ENCODE measurements at places on chromosomes 3 and 15.

GRCh38 chr3:134353171-134353825 is 20.9 kb downstream of the AMOTL2 start:
- DNase-seq, result no peak

DNA sequence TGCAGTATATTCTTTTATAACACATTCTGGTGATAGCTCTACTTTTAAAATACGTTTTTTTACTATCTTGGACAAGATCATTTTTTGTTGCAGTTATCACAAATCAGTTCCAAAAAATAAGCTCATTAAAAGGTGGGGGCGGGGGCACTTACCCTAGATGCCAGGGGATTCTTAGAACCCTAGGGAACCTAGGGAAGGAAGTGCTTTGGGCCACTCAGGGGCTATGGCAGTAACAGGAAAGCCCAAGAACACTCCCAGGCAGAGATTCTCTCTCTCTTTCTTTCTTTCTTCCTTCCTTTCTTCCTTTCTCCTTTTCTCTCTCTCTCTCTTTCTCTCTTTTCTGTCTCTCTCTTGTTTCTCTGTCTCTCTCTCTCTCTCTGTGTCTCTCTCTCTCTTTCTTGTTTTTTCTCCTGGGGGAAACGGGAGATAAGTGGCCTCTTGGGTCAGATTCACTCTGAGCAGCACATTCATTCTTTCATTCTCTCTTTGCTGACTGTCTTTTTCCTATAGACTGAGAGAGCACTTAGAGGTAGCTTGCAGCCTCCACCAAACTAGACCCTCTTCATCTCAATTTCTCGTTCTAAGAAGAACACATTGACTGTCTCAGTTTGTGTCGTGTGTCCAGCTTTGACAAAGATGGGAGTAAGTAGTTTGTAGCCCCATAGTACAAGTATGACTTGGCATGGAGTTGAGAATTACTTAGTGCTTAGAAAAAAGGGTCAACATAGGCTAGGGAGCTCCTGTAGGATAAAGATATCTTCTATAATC is 16.6 kb downstream of the SCAANT1 start:
- DNase-seq, result no peak

- DNase-seq, result peak; percentile 14
Observed at GRCh38 chr3:123297627-123297899, 95.8 kb downstream of the SEC22A start.

GRCh38 chr3:9623148-9623547 is 26.2 kb upstream of the MTMR14 start:
- DNase-seq, result no peak

DNA sequence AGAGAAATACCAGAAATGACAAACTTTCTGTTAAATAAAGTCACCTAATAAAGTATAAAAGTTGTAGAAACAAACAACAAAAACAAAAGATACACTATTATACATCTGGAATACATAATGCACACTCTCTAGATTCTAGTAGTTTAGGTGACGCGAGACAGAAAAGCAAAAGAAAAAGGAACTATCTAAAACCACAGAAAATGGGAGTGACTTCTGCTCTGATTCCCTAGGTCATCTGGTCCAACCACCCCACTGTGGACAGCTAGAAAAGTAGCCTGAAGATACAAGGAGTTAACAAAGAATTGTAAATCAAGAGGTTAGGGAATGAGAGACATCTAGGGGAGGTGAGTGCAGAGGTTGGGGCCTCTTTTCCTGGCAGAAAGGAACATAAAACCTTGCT is 39.1 kb downstream of the DHX36 start:
- DNase-seq, result no peak

GRCh38 chr15:93135997-93136397 is 47.0 kb upstream of the RGMA start:
- no peak for DNase-seq

GRCh38 chr3:44795197-44795596 is 33.6 kb downstream of the KIF15 start:
- no peak for DNase-seq

DNA sequence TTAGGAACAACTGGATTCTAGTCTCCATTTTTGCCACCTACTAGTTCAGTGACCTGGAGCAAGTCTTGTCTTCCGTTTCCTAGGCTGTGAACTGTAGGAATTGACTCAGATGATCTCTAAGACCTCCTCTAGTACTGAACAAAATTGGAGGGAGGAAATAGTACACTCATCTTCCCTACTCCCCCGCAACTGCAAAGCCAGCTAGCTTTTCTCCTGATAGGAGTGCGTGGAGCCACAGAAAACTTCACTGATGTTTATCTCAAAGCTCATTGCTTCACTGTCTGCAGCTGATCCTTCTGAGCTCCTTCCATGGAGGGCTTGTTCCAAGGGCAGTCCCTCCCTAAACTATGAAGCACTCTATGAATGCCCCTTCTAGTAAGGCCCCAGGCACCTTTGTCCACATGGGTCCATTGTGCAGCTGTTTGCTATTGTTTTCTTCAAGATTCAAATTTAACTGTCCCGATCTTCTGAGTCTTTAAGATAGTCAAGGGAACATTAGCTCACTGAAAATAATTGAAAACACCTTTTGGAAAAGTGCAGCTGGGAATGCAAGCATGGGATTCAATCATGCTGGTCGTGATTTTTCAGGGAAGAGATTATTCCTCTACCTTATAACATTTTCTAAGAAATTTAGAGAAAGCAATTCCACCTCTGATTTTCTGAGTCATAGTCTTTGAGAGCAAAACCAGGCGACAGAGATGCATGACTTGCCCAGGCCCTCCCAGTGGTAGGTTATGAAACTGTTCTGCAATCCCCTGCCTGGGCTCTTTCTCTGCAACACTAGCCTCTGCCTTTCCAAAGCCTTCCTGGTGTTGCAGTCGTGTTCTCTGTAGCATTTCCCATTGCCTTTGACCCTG is 24.3 kb downstream of the FILIP1L start:
- DNase-seq, result no peak

DNA sequence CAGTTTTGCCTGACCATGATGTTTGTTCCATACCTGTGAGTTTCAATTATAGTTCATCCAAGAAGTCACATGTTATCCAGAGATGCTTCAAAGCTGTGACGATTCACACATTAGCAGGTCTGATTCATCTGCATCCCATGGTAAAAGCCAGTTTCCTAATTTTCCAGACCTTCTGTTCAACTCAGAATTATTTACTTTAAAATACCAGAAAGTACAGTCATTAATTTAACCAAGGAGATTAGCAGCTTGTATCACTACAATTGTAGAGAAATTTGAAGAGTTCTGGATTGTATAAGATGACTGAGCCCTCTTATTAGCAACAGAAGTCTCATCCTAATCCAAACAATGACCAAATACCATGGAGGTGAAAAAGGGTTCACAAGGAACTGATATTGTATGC is 76.1 kb upstream of the THBS1 start:
- DNase-seq, result no peak

DNA sequence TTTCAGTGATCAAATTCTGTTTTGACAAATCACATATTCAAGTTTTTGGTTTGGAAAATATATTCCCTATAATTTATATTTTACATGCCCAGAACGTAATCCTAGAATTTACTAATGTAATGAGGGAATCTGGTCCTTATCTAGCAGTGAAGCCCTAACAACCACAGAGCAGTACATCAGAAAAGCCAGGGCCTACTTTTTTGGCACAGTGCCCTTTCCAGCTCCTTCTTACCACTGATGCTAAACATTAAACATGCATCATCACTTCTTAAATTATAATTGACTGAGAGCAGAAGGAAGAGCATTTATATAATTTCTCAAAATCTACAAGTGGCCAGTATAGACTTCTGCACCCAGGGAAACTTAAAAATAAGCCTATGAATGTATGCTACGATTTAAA is 66.7 kb downstream of the FBXL22 start:
- no peak for DNase-seq

DNA sequence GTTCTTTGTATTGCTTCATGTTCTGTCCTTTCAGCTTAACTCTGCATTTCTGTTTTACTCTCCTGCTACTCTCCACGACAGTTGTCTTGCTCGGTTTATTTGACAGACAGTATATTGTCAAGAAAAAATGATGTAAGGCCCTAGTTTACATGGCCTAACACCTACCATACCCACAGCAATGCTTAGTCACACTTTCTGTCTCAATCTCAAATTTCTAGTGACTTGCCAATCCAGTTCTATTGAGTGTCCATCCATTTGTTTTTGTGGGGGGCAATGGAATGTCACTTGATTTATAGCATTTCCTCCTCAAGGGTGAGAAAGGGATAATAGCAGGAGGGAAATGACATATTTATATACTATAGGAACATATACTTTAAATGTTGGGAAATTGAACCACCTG is 676.2 kb downstream of the NAALADL2 start:
- no peak for DNase-seq

- DNase-seq, result no peak
Observed at GRCh38 chr3:94378322-94378721, 315.5 kb downstream of the NSUN3 start.

- DNase-seq, result no peak
Observed at GRCh38 chr3:183074261-183074660, 25.0 kb downstream of the MCCC1 start.

GRCh38 chr3:171228240-171228639 is 201.7 kb upstream of the SLC2A2 start:
- no peak for DNase-seq

- DNase-seq, result no peak
Observed at GRCh38 chr3:46915297-46915822, 37.8 kb downstream of the PTH1R start.

GRCh38 chr3:47310391-47310790 is 27.6 kb downstream of the KLHL18 start:
- no peak for DNase-seq

DNA sequence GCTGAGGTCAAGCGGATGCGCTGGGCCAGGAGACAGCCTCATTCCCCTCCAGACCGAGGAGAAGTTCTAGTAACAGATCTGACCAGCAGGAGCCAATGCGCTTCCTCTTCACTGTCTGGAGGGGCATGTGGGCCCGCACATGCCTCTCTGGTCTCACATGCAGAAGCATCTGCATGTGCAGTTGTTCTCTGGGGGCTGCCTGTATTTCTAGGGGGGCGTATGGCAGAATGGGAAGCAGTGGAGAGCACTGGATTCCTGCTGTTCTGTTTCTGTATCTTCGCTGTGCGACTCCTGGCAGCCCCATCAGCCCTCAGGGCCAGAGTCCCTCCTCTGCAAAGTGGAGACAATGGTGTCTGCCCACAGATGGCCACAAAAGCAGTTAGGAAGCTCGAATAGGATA is 170.4 kb upstream of the IQSEC1 start:
- DNase-seq, result no peak

DNA sequence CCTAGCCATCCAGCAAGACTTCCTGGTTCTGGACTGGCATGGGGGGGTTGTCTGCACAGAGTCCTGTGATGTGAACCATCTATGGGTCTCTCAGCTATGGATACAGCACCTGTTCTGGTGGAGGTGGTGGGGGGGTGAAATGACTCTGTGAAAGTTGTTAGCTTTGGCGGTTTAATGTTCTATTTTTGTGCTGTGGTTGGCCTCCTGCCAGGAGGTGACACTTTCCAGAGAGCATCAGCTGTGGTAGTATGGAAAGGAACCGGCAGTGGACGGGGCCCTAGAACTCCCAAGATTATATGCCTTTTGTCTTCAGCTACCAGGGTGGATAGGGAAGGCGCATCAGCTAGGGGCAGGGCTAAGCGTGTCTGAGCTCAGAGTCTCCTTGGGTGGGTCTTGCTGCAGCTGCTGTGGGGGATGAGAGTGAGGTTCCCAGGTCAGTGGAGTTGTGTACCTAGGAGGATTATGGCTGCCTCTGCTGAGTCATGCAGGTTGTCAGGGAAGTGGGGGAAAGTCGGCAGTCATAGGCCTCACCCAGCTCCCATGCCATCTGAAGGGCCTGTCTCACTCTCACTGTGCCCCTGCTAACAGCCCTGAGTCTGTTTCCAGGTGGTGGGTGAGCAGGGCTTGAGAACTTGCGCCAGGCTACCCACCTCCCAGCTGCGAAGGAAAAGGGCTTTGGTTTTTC is 7.1 kb upstream of the LARS2 start:
- peak; percentile 89 for DNase-seq

GRCh38 chr3:126343649-126344035 is 13.6 kb downstream of the KLF15 start:
- DNase-seq, result no peak

DNA sequence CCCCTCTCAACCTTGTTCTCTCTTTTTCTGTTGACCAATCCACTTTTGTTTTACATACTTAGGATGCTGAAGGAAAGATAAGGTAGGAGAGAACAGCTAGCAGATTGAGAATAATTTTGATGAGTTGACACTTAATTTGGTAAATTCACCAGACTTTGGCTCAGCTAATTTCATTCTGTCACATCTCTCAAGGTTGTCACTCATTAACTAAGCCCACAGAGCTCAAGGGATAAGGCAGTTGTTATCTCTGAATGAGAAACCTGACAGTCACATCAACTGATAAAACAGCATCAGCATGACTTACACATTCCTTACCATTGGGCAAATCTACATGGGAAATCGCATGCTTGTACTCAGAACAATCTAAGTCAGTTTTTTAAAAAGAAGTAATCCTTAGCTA is 591.4 kb downstream of the NLGN1 start:
- no peak for DNase-seq

DNA sequence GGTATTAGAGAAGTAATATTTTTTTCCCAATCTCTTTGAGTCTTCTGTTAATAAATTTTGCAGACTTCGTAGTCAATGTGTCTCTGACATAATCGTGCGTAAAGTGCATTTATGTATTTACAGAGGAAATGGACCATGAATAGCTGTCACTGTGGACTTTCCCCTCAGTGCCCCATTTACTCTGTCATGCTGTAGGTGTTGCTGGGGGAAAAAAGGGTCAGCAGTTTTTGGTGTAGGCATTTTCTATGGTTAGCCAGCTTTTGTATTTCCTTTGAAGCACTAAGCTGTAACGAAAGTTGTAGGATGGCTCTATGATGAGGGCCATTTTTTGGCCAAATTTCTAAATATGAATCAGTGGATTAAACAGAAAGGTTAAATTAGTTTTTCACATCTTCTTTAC is 598.4 kb downstream of the FGF12 start:
- DNase-seq, result no peak

All from DND-41 (cell line).